ENCODE measurements at places on chromosomes 5 and 9.

DNA sequence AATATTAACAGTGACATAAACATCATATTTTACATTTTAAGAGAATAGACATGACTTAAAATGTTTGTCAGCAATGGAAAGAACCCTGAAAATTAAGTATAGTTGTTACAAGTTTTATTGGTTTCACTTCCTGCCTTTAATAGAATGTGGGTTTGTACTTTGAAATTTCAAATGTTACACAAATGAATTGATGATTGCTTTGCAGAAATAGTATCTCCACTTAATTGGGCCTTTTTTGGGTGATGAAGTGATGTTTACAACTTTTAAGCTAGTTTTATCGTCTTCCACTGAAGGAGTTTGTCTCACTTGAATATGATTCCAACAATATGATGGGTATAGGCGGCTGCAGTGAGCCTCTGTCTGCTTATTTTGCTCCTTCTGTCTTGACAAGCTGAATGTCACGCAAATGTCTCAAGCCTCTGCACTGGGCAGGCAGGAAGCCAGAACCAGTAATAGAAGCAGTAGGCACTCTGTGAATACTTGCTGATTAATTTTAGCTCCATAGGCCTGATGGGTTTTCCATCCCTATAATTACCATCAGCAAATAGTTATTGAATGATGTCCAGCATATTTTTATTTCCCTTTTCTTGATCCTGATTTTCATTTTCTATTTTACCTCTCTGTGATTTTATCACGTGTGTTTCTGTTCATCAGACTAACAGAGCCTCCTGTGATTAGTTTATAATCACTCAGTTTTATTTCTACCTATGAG, 10.6 kb upstream of the NR3C1 start:
- no peak for DNase-seq

DNA sequence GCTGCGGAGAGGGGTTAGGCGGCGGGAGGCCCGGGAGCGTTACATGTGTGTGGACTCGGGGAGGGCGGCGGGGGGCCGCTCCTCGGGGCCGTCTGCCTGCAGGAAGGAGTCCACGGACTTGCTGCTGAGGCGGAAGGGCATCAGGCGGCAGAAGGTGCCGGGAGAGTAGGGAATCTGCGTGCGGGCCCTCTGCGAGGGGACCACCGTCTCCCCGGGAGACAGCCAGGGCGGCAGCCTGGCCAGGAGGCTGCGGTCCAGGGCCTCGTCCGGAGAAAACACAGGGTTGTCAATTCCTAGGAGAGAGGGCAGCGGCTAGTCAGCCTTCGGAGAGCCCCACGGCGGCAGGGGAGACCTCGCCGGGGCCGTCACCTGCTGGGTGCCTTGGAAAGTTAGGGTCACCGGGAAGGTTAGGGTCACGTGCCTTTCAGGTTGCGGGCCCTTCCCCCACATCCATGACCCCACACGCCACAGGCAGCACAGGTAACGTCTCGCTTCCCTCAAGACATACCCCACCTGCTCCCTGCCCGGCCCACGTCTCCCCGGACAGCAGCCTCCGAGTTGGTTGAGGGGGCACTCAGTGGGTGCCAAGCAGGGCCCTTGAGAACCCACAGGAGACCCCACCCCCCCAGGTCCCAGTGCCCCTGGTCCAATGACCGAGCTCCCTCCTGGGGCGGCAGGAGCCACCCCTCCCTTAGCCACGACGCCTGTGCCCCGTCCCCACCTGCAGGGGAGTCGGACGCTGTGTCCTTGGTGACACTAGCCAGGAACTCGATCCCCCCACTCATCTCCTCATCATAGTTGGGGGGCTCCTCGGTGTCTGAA, 32.1 kb downstream of the EXOC3 start:
- no peak for DNase-seq

DNA sequence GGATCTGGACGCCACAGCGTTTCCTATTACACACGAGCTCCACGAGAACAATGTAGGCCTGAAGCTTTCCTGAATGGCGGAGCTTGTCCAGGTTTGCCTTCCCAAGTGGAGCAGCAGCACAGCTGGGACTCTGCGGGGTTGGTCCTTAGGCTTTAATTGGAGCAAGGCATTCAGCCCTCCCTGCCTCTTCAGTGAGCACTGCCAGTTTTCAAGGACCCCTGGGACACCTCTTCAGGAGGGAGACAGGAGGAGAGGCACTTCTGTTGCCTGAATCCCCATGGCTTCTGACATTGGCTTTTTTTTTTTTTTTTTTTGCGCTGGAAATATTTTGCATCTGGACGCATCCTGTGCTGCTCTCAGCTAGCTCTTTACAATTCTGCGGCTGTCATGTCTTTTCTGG, 179.4 kb downstream of the SEMA6A start:
- no peak for DNase-seq

DNA sequence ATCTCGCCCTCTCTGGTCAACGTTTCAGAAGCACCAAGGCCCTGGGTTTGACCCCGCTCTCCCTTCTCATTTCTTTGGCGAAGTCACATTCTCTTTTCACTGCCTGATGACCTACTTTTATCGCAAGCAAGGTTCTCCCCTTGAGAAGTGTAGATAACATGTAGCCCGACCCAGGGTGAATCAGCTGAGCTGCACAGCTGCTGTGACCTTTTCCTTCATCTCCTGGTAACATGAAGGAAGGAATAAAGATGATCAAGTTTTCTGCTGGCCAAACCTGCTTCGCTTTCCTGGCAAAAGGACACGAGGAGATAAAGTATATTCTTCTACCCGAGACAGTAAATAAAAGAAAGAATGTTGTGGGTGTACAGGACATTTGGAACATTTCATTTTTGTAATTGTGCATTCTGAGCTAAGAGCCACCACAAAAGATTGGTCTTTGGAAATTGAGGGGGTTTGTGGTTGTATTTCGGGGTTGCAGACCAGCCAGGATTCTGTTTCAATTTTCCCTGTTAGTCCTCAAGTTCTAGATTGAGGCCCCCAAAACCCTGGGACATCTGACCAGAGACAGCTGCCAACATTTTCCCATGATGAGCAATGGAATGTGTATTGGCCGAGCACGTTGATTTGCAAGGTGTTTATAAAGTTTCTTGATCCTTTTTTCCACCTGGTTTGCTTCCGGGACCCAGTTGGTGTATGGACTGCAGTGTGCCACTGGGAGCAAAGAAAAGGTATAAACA, 155.1 kb upstream of the ZNF462 start:
- DNase-seq: no peak

GRCh38 chr9:16023446-16023845, 470.6 kb downstream of the CCDC171 start:
- no peak for DNase-seq
